Stimulated activated CD4-positive, alpha-beta T cell treated with anti-CD3 and anti-CD28 coated beads, Interleukin-12 subunit alpha, Interleukin-12 subunit beta, amount 100 ng/mL, for 48 hours (primary cell): ENCODE measurements at places on chromosomes 6 and 20.
A peak's percentile ranks its signal among the peaks of the same experiment; 100 is the strongest.

DNA sequence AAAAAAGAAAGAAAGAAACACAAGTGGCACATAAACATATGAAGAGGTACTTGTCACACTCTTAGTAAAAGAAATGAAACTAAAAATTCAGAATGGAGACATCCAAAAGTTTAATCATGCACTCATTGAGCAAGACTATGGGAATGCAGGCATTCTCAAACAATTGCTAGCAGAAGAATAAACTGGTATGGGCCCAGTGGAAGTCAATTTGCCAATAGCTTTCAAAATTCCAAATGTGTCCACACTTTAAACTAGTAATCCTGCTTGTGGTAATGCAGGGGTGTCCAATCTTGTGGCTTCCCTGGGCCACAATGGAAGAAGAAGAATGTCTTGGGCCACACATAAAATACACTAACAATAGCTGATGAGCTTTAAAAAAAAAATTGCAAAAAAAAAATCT is 97.4 kb downstream of the EPB41L2 start:
- no peak for DNase-seq

DNA sequence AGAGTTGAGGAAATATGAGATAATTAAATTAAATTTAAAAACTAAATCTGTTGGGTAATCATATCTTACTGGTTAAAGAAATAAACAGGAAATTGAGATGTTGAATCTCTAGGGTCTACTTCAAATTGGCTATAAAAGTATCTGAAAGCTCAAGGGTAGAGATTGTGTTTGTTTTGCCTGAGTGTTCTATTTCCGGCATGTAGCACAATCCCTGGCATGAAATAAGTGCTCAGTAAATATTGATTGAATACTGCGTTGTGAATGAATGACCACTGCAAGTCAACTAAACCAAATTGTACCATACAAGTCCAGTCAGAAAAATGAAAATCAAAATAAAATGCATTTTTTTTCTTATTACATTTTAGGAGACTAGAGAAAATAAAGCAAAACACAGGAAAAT is 709.8 kb downstream of the EPM2A start:
- no peak for DNase-seq

GRCh38 chr6:155223646-155224451 is 40.0 kb upstream of the CLDN20 start:
- peak; percentile 26 for DNase-seq

GRCh38 chr6:53962646-53963045 is 148.6 kb upstream of the MLIP start:
- DNase-seq: no peak

DNA sequence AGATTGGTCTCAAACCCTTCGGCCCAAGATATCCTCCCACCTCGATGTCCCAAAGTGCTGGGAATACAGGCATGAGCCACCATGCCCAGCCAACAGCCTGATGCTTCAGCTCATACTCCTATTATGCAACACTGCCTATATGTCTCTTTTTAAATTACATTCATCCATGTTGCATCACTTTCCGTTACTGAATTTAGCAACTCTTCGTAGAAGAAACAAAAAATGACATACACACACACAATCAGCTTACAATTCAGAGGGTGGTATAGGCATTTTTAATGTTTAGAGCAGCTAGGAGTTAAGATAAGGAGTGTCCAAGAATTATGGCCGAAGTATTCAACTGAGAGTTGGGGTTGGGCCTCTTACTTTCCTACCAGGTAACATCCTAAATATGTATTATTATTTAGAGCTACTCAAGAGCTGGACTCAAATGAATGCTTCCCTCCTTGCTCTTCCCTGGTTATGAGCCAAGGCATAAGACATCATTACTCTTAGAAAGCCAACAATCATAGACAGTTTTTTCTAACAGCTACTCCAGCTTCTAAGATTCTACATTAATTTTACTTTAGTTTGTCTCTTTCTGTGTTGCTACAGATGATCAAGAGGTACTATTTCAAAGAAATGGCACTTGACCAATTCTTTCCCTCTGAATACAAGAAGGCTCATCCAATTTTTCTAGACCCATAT is 62.0 kb upstream of the BMP5 start:
- DNase-seq: no peak

DNA sequence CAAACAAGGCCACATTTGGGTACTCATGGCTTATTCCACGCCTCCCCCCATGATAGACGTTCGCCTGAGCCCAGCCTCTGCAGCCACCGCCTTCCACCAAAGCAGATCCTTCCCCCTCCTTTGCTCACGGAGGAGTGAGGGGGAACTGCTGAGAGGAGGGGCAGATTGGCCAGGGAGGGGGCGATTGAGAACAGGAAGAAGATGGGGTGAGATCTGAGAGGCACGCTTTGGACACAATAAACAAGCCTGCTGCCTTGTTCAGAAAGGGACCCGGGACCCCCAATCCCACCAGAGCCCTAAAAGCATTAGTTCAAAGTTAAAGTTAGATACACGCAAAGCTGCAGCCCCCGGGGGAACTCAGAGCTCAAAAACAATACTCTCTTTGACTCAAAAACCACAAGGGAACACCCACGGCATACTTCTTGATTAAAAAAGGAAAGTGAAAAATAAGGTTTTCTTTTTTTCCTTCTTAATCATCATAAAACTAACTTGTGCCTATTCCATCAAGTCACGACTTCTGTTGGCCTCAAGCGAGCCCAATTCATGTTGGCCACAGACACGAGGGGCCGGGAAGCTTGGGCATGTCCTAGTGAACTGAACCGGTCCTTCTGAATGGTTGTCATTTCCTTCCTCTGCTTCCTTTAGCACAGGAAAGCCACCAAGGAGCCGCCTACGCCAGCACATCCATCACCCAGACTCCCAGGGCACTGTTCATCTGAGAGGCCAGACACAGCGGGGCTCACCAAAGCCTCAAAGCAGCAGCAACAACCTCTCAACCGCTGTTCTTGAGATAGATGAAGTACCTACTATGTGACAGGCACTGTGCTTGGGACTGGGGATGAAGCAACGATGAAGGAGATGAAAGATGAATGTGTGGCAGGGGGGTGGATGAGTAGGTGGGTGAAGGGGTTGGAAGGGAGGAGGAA is 44.7 kb downstream of the NFATC2 start:
- peak; percentile 53 for DNase-seq

GRCh38 chr6:148769304-148769968 is 22.6 kb downstream of the UST start:
- no peak for DNase-seq
